ACHN (cell line): ENCODE measurements at places on chromosomes 3 and 15.

- DNase-seq, result no peak
Observed at GRCh38 chr15:61411902-61412510, 182.9 kb upstream of the RORA start.

GRCh38 chr3:188204526-188204925 is 50.6 kb downstream of the LPP start:
- no peak for DNase-seq

GRCh38 chr3:45567730-45568172 is 26.8 kb upstream of the LIMD1 start:
- DNase-seq, result no peak

GRCh38 chr3:58222161-58222724 is 11.5 kb upstream of the DNASE1L3 start:
- peak; percentile 34 for DNase-seq

DNA sequence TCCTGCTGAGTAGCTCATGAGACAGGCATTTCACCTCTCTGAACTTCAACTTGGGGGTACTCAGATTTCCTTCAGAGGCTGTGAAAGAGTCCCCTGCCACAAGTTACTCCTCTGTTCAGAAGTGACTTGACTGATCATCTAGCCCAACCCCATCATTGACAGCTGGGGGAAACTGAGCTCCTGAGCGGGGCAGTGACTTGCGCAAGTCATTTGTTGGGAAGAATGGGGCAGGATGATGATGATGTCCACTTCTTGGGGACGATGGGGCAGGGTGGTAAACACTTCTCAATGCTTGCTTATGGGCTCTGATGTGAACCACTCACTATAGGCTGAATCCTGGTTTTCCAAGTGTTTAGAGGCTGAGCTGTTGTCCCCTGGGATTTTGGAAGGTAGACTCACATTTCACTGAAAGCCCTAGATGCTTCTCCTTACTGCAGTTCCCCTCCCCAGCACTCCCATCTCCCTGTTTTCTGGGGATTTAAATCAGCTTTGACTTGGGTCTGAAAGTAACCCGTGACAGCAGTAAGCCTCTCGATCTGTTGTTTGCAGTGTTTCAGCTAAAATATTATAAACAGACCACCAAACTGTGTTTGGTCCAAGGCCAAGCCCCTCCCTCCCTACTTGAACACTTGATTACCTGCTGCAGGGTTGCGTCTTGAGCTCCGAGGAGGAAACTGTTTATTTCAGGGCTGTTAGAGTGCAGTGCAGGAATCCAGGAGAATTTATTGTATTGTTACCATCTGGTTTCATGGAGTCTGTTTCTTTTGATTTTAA is 25.1 kb downstream of the SMAD3 start:
- no peak for DNase-seq

GRCh38 chr15:69896606-69897005 is 201.1 kb downstream of the TLE3 start:
- no peak for DNase-seq

DNA sequence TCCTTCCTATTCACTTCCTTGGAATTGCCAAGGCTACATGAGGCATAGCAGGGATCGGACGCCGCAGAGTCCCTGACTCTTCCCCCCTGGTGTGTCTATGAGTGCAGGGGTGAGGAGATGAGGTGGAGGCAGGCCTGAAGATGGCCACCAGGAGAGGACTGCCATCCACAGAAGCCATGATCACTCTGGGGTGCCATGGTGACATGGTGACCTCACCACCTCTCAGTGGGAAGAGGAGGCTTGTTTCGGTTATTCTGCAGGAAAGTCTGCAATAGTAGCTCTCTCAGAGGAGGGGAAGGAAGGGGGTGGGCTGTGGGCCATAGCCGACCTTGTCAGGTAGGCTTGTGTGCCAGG is 57.0 kb upstream of the LIMD1 start:
- DNase-seq, result no peak

GRCh38 chr15:66670175-66670574 is 31.9 kb upstream of the SMAD6 start:
- no peak for DNase-seq

DNA sequence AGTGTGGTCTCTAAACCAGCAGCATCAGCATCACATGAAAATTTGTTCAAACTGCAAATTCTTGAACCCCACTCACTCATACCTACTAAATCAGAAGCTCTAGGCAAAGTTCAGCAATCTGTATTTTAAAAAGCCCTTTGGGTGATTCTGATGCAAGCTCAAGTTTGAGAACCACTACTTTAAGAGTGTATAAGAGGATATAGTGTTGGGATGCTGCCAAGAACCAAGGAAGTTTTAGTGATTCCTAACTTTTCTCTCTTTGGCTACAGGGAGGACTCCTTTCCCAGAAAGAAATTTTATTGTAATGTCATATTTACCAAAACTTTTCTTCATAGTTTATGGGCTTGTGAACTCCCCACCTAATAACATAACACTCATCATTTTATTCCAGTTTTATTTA is 422.2 kb downstream of the TBC1D5 start:
- DNase-seq, result no peak

DNA sequence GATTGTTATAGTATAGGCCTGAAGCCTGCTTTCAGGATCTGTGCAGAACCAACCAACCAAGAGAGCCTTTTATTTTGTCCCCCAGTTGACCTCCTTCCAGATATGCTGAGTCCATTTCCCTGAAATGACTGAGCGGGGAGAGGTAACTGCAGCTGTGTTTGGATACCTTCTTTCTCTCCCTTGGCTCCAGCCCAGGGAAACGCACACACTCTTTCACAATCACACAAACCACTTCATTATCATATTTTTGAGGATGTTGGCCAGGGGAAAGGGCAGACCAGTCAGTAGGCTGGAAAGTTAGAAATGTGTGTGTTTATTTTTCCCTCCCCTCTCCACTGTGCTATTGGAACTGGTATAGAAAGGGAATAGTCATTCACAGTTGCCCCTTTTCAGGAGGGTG is 417.7 kb upstream of the TBL1XR1 start:
- no peak for DNase-seq

GRCh38 chr3:178001670-178002101 is 534.5 kb upstream of the KCNMB2 start:
- DNase-seq, result no peak

DNA sequence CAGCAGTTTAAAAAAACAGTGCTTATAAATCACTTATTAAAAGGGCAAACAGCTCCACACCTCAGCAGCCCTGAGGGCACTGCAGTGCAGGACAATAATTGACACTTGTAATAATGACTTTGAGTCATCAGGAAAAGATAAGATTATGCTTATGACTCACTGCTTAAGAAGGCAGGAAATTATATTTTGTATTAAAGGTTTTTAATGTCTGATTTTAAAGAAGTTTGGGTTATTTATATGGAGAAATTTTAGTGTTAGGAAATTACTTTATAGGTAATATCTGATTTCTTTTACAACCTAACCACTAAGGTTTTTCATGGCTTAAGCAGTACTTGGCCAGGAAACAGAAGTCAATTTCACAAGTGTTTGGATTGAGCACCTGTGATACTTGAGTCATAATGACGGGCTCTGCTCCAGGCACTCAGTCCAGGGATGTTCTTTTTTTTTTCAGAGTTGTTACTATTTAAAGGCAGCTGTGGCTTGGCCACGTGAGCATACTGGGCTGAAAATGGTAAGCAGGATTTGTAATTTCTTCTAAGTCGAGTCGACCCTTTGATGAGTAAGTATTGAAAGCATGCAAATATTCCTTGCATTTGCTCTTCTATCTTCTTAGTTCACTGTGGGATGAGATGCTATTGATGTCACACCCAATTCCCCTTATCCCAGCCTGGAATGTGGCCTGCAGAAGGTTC is 21.6 kb upstream of the SLC6A20 start:
- DNase-seq, result peak; percentile 89

DNA sequence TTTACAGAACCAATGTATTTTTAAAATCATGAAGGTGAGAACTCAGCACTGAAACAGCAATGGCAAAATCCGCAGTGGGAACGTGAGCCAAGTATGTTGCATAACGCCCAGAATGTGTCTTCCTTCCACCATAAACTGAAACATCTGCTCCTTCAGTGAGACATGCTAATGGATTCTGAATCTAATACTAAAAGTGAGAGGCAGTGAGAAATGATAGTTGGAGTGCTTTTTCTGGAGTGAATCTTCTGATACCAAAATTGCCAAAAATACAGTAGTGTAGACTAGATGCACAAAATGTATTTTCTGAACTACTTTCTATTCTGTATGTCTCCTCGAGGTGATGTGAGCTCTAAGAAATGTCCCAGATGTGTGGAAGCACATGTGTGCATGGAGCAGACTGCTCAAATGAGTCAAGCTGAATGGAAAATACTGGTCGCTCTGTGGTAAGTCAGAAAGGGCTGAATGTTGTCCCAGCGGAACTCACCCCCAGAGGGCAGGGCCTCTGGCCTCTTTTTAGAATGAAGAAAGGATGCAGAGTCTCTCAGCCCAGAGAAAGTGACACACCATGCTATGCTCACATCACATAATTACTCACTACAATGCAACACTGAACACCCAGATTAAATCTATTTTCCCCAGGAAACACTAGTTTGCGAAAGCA is 73.0 kb downstream of the ATP10A start:
- DNase-seq, result no peak
